ENCODE measurements at places on chromosomes 5 and 9.

- no peak for DNase-seq
These were observed 104.0 kb downstream of the ERCC6L2 start for GRCh38 chr9:95979446-95979845.

GRCh38 chr5:136382791-136383190, 17.4 kb upstream of the TRPC7 start:
- no peak for DNase-seq

DNA sequence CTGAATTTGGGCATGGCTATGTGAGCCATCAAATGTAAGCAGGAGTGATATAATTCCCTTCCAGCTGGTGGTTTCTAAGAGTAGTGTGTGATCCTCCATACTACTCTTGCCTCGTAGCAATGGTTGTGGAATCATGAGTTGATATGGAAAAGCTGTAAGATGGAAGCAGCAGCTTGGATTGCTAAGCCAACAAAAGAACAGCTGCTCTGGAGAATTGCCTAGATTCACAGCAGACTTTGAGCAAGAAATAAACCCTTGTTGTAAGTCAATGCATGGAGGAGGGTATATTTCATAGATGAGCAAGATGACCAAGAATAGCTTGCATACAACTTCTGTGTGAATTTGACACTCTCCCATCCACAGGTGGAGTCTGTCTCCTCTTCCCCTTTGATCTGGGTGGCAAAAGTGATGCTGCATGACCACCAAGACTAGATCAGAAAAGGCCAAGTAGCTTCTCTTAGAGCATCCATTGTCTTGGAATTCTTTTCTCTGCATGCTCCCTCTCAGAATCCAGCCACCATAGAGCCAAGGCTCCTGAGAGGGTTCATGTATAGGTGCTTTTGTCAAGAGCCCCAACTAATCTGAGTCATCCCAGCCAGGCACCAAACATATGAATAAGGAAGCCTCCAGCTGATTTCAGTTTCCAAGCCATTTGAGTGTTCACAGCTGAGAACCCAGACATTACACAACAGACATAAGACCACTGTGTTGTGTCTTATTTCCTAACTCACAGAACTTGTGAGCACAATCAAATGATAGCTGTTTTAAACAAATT, 79.0 kb downstream of the PRLR start:
- DNase-seq, result no peak

GRCh38 chr9:133170716-133171115, 7.0 kb upstream of the GBGT1 start:
- DNase-seq, result no peak

DNA sequence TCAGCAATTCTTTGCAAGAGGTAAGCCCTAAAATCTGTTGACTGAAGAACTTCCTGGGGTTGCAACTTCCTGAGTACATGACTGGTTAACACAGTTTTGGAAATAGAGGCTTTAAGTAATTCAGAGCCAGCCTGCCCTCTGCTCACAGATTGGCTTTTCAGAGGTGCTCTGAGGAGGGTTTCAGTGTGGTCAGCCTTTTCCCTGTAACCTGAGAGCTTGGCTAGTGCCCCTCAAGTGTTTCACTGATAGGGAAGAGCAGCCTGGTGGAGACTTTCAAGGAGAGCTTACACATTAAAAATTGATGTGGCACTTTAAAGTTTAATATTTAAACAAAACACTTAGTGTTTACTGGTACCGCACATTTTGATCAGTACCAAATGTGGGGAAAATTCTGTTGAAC, 56.7 kb upstream of the FOXB2 start:
- DNase-seq, result no peak

- no peak for DNase-seq
These were observed 30.9 kb downstream of the SARDH start for GRCh38 chr9:133707065-133707762.

- DNase-seq, result no peak
These were observed at the start of gene FREM1 for GRCh38 chr9:14909961-14910805. Gene FREM1, minus strand, starts transcription at chr9:14910428. Its CDS starts 41,451 bp downstream, at chr9:14868977.

GRCh38 chr5:40688127-40688761, 8.5 kb downstream of the PTGER4 start:
- DNase-seq, result no peak

DNA sequence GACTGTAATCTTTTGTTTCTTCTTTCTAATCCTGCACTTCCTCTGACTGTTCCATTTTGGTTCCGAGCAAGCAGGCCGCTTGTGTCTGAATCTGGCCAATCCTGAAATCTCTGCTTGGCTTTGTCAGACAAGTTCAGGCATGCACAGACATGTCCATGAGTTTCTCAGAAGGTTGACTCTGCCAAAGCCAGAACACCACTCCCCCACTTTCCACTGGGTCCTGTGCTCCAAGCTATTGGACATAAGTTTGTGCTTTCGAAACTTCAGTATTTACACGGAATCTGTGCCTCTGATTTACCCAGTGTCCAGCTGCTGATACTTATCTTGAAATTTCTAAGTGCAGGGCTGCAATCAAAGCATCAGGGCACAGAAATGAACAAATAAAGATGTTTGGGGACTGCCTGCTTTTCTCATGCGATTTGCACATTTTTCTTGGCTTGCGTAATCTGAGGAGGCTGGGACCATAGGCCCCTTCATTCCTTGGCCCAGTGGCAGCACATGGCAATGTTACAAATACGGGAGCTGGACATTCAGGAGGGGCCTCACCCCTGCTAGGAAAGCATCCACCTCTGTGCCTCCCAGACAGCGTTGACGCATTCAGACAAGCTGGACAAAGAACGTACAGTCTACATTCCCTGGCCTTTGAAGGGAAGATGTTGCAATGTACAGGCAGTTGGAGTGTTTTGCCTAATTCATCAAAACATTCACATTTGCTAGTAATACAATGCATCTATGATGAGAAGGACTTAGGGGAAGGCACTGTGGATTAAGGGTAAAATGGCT, 209.2 kb upstream of the PAPPA start:
- DNase-seq, result no peak

DNA sequence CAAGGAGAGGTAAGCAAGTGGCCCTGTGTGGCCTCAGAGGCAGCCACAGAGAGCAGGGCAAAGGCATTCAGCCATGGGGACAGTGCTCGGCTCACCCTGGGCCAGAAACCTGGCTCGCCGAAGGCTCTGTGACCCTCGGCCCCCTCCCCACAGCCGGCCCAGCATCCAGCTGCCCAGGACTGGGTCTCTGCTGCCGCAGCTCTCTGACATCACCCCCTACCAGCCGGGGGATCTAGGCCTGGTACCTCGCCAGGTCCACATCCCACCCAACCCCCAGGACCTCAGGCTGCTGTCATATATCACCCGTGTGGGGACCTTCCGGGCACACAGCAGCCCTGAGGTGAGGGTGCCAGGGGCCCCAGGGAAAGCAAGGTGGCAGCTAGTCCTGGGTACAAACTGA, 2.6 kb downstream of the PTRH1 start:
- no peak for DNase-seq

- no peak for DNase-seq
These were observed 118.6 kb upstream of the RETREG1 start for GRCh38 chr5:16735101-16736060.

DNA sequence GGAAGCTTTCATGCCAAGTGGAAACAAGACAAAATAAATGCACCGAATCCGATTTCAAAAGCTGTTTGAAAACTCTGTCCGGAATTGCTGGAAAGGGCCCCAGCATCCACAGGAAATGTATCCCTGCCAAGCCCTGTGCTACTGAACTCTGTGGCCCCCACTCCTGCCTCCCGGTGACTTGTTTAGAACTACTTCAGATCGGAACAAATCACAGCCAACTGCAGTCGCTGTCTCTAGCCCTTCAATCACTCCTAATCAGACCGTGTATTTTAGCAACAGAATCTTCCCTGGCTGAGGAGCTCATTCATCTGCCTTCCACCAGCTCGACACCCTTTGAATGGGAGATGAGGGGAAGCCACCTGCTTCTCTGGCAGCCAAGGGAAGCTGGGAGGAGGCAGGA, 94.1 kb downstream of the KCNIP1 start:
- DNase-seq, result no peak

GRCh38 chr5:110297152-110297670, 429.3 kb downstream of the TMEM232 start:
- no peak for DNase-seq

- no peak for DNase-seq
These were observed 26.2 kb upstream of the HSPA9 start for GRCh38 chr5:138601444-138601843.

DNA sequence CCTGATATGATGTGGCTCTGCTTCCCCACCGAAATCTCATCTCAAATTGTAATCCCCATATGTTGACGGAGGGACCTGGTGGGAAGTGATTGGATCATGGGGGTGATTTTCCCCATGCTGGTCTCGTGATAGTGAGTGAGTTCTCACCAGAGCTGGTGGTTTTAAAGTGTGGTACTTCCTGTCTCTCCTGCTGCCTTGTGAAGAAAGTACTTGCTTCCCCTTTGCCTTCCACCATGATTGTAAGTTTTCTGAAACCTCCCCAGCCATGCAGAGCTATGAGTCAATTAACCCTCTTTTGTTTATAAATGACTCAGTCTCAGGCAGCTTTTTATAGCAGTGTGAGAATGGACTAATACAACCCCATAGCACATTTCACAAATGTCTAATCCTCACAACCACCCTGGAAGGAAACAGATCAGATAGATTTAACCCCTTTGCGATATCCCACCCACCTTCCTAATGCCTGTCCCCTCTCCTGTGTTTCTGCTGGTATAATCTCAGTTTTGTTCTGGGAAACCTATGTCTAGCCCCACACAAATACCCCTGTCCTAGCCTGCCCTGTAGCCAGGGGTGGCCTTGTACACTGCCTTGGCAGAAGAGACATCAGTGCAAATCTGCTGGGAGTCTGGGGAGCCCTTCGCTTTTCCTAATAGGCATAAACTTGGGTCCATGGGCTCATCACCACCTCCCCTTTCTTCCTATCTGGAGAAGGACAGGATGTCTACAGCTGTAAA, 157.0 kb upstream of the RAI14 start:
- peak; percentile 89 for DNase-seq

DNA sequence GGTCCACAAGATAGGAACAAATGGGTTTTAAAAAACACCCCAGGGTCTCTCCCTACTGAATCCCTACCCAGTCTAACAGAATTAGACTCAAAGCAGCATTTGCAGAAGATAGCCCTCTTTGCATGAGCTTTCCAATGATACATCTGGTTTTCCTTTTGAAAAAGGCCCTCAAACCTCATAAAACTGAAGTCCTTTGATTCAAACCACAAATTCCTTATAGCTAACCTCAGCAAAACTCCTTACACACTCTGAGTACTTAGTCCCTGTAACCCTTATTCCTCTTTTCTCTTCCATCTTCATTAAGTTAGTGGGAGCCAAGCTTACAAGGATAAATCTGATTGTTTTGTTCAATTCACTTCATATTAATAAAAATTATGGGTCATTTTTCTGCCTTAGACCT, 90.5 kb upstream of the TNC start:
- DNase-seq, result no peak

- no peak for DNase-seq
These were observed 465.5 kb downstream of the DNAH5 start for GRCh38 chr5:13478831-13479465.

DNA sequence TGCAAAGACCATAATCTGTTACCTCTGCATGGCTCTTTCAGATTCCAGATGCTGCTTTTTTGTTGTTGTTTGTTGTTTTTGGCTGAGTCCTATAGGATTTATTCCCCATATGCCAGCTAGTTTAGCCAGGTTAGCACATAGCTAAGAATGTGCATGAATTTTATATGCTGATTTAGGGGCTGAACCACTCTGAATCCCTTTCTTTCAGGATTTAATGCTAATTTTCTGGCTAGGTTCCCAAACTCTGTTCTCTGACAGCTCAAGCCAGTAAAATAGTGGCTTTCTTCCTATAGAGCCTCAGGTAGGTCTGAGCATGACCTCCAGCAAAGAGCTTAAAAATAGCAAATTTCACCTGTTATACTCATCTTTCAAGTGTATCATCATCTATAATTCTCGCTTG, 521.4 kb downstream of the CAAP1 start:
- no peak for DNase-seq

DNA sequence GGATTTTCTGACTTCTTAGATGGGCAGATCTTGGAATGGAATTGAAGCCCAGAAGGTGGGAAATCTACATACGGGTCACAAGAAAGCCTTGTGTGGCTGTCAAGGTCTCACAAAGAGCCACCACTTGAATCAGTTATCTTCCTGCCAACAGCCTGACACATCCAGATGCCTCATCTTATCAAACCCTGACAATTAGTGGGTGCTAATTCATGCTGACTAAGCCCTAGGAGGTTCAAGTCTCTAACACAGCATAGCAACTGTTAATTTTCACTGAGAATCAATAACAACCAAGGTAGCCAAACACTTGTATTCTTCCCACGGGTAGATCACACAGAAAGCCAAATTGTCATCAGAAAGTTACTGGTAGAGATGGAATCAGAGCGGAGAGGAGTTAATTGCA, 222.2 kb downstream of the TMEM167A start:
- no peak for DNase-seq

- no peak for DNase-seq
These were observed 113.2 kb upstream of the ERCC6L2 start for GRCh38 chr9:95762322-95762721.

- DNase-seq, result no peak
These were observed 250.1 kb downstream of the CEMIP2 start for GRCh38 chr9:71518045-71518827.

DNA sequence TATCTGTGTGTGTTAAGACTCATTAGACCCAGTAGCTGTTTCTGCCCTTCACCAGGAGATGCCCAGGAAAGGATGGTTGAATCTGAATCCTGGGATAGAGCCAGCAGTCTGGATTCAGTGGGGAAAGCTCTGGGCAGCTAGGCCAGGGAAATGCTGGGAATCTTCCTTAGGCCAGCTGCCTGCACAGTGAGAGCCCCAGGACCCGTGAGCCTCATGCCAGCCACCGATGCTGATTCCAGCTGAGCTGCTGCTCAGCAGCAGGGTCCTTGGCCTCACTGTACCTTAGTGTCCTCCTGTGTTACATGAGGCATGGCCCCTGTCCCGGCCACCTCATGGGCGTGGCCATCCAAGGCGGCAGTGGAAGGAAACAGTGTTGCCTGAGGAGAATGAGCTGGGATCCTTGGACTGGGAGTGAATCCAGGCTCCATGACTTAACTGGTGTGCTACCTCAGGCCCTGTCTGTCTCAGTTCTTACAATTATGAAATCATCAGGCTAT, 87.1 kb downstream of the AMBP start:
- no peak for DNase-seq

GRCh38 chr9:32395510-32396216, 11.2 kb downstream of the ACO1 start:
- no peak for DNase-seq

DNA sequence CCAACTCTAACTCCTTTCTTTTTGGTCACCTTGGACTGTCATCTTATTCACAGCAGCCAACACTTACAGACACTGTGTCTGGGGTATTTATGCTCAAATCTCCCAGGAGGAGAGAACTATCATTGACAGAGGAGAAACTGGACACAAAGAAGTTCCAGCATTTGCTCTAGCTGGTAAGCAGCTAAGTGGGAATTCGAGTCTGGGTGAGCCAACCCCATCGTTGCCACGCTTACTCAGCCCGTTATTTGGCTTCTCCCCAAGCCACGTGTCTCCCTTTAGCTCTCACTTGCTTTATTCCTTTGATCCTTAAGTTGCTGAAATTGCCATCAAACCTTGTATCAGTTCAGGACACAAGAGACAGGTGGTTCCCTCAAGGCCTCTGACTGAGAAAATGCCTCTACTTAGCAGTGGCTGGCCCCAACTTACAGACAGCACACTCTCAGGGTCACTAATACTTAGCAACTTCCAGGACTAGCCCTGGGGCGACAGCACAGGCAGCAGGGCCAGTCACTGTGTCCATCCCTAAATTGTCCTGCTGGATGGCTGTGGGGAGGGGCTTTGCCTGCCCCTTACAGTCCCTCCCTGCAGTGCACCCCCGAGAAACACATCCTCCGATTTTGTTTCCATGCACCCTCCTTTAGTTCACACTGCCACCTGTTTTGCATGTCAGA, 1.4 kb downstream of the SLC36A2 start:
- no peak for DNase-seq
